IMR-90 (cell line): ENCODE measurements at places on chromosomes 11 and 22. TPM values are rescaled to one million over a fixed set of nuclear protein-coding genes. Genes with fewer than 3 reads are reported as not detected.

The ARHGAP8 gene
- 0.06 and 0.21 TPM in 2 replicates for polyA plus RNA-seq

The GDPD4 gene
- polyA plus RNA-seq: not detected in 2 replicates

DNA sequence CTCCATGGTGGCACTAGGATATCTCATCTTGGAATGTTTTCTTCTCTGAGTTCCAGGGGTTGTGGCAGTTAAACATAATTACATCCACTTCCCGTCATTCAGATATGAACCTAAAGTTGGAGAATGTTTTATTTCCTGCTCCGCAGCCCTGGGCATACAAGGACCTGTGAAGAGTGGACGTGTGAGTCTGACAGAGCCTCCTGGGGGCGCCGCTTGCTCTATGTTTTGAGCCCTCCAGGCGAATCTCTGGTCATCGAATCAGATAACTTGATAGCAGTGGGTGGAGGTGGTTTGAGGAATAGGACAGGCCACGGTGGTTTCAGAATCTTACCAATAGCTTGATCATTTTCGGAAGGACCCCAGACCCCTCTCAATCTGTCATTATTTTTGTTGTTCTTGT is 174.2 kb downstream of the NTM start:
- H3K4me1 ChIP-seq: no peaks in the 10 kb centered on the region
- DNase-seq: no peak
- H3K4me3 ChIP-seq: no peak overlapping the region
- no peaks in the 10 kb centered on the region for H3K36me3 ChIP-seq
- no peak overlapping the region for H3K27ac ChIP-seq
- H3K27me3 ChIP-seq: peaks cover 2% of the 10 kb centered on the region; the same call in 1 of the 2 replicates

The MOGAT2 gene
- not detected in 2 replicates for polyA plus RNA-seq

GRCh38 chr11:8100605-8101004 is 19.6 kb downstream of the TUB start:
- no peak overlapping the region for H3K27ac ChIP-seq
- no peak for DNase-seq
- H3K27me3 ChIP-seq: no peaks in the 10 kb centered on the region
- H3K36me3 ChIP-seq: peaks cover 22% of the 10 kb centered on the region

- no peak for DNase-seq
- peaks cover 58% of the 10 kb centered on the region for H3K27me3 ChIP-seq
- no peaks in the 10 kb centered on the region for H3K36me3 ChIP-seq
- peaks cover 1% of the 10 kb centered on the region; the same call in 1 of the 2 replicates for H3K4me1 ChIP-seq
- no peak overlapping the region for H3K4me3 ChIP-seq
Measured at GRCh38 chr11:134276396-134277182, 410 bp downstream of the GLB1L3 start.

DNA sequence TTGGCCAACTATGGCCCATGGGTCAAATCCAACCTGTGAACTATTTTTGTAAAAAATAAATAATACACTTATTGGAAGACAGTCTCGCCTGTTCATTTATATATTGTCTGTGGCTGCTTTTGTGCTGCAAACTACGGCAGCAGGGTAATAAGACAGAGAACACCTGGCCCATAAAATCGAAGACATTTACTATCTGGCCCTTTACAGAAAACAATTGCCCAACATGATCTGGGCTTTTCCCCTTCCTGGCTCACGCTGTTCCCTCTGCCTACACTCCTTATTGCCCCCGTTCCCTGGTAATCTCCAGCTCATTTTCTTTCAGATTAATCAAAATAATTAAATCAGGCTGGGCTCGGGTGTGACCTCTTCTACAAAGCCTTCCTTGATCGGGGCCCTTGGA is 5.6 kb downstream of the PLAAT2 start:
- no peak overlapping the region for H3K27ac ChIP-seq
- no peaks in the 10 kb centered on the region for H3K36me3 ChIP-seq
- H3K27me3 ChIP-seq: peaks cover 43% of the 10 kb centered on the region

DNA sequence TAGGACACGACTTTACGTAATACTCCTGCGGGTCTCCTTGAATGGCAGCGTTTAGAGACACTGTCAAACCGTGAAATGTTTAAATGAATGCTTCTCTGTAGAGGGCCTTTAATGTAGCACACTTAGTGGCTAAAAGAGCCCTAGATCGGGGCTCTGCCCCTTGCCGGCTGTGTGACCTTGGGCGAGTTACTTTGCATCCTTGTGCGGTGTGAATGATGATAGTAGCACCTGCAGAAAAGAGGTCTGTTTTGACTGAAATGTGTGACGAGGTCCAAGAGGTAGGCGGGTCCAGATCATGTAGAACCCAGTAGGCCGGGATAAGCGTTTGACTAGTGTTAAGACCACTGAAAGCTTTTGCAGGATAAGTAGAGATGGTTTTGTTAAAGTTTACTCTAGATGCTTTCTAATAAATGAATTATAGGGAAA is 866 bp downstream of the MED17 start:
- no peak for DNase-seq
- peak overlapping the region; percentile 94 for H3K27ac ChIP-seq
- H3K4me1 ChIP-seq: peaks cover 4% of the 10 kb centered on the region; the same call in 1 of the 2 replicates
- peaks cover 6% of the 10 kb centered on the region for H3K36me3 ChIP-seq
- no peaks in the 10 kb centered on the region for H3K27me3 ChIP-seq

DNA sequence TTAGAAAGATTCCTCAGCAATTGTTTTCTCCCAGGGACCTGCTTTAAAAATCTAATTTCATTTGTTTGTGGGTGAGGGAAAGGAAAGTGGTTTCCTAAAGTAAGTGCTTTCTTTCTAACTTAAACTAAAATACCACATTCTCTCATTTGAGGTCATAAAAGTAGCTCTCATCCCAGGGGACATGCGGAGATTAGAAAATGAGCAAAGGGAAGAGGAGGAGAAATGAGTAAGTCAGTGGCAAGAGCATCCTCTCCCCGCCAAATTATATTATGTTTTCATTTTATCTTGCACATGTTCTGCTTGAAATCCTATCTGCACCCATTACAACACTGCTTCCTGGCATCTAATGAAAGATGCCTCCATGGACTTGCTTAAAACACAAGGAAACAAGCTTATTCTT is 191.4 kb downstream of the ARHGAP42 start:
- DNase-seq: peak; percentile 41
- H3K36me3 ChIP-seq: no peaks in the 10 kb centered on the region
- no peak overlapping the region for H3K4me3 ChIP-seq
- H3K27me3 ChIP-seq: no peaks in the 10 kb centered on the region
- H3K4me1 ChIP-seq: peaks cover 14% of the 10 kb centered on the region

DNA sequence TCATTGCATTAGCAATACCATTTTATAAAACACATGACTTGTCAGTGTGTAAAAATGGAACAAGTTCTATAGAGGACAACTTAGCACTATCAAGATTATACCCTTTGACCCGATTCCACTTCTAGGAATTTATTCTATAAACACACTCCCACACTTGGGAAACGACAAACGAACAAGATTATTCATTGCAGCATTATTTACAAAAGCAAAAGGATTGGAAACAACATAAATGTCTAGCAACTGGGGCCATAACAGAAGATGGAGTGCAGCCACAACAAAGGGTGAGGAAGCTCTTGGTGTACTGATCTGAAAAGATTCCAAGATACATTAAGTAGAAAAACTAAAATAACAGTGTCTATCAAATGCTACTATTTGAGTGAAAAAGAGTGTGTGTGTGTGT is 2.3 kb upstream of the IRAG1 start:
- peaks cover 3% of the 10 kb centered on the region; the same call in 1 of the 2 replicates for H3K36me3 ChIP-seq
- H3K27ac ChIP-seq: no peak overlapping the region
- DNase-seq: peak; percentile 20
- H3K4me1 ChIP-seq: peaks cover 36% of the 10 kb centered on the region
- no peaks in the 10 kb centered on the region for H3K27me3 ChIP-seq
- H3K4me3 ChIP-seq: no peak overlapping the region

GRCh38 chr11:44593251-44593650 is 27.8 kb downstream of the CD82 start:
- no peak overlapping the region for H3K4me3 ChIP-seq
- H3K4me1 ChIP-seq: peaks cover 40% of the 10 kb centered on the region
- no peaks in the 10 kb centered on the region for H3K27me3 ChIP-seq

The LRRN4CL gene
- polyA plus RNA-seq: 0.84 and 1.1 TPM in 2 replicates

GRCh38 chr22:45009606-45010531 is at the start of gene PHF21B:
Gene PHF21B (minus strand): TSS chr22:45010005. CDS start chr22:45009549, 456 bp downstream.
- H3K4me3 ChIP-seq: peak within 1 kb of the TSS; percentile 60
- peak; percentile 22 for DNase-seq
- no peak within 1 kb of the TSS; the same call in 1 of the 2 replicates for H3K27ac ChIP-seq
- H3K27me3 ChIP-seq: peaks cover 69% of the 10 kb centered on the region
- H3K36me3 ChIP-seq: no peaks in the 10 kb centered on the region
- H3K4me1 ChIP-seq: no peaks in the 10 kb centered on the region; the same call in 1 of the 2 replicates

- DNase-seq: no peak
- H3K4me3 ChIP-seq: no peak overlapping the region
- H3K36me3 ChIP-seq: no peaks in the 10 kb centered on the region
- H3K4me1 ChIP-seq: no peaks in the 10 kb centered on the region
- peaks cover 93% of the 10 kb centered on the region for H3K27me3 ChIP-seq
- no peak overlapping the region for H3K27ac ChIP-seq
Measured at GRCh38 chr11:72635309-72635915, 38.8 kb downstream of the PDE2A start.

- no peaks in the 10 kb centered on the region for H3K4me1 ChIP-seq
- H3K36me3 ChIP-seq: no peaks in the 10 kb centered on the region
- no peak for DNase-seq
- H3K27me3 ChIP-seq: no peaks in the 10 kb centered on the region
- H3K27ac ChIP-seq: no peak overlapping the region
Measured at GRCh38 chr11:40602866-40603552, 856.4 kb downstream of the LRRC4C start.

DNA sequence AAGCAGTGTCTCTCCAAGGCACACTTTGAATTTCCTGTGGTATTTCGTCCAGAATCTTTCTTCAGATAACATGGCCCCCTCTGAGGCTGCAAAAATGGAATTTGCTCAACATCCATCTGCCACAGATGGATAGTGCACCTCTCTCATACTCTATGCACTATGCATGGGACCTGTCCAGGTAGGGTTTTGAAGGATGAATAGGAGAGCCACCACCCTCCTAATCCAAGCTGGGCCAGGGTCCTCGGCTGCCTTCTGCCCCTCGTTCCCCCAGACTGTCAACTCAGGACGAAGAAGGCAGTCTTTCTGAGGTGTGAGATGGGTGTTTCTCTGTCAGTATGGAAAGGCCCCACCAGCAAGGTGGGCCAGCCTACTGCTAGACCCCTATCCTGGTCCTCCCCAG is 56.4 kb downstream of the MN1 start:
- no peak overlapping the region for H3K4me3 ChIP-seq
- no peak for DNase-seq
- H3K27me3 ChIP-seq: peaks cover 1% of the 10 kb centered on the region; the same call in 1 of the 2 replicates
- H3K36me3 ChIP-seq: no peaks in the 10 kb centered on the region
- peaks cover 15% of the 10 kb centered on the region for H3K4me1 ChIP-seq

DNA sequence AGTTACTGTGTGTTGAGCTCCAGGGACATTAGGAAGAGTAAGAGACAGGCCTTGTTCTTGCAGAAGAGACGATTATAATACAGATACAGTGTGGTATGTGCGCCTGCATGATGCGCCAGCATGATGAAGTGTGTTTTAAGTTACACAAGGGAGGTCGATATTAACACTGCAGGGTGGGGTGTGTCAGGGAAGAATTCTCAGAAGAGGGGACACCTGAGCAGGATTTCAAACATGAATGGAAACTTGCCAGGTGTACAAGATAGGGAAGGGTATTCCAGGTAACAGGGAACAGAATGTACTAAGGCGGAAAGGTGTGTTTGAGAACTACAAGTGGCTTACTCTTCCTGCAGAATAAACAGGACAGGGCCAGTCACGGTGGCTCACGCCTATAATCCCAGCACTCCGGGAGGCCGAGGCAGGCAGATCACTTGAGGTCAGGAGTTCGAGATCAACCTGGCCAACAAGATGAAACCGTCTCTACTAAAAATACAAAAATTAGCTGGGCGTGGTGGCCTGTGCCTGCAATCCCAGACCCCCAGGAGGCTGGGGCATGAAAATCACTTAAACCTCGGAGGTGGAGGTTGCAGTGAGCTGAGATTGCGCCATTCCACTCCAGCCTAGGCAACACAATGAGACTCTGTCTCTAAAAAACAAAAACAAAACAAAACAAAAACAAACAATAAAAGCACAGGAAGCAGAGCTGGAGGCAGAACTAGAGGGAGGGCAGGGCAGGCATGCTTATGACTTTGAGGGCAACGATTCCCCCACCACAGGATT is 59.0 kb downstream of the SYN3 start:
- no peak overlapping the region for H3K27ac ChIP-seq
- no peaks in the 10 kb centered on the region for H3K4me1 ChIP-seq
- DNase-seq: no peak
- H3K27me3 ChIP-seq: peaks cover 27% of the 10 kb centered on the region

- no peak overlapping the region for H3K4me3 ChIP-seq
- H3K27me3 ChIP-seq: no peaks in the 10 kb centered on the region
- peak overlapping the region; percentile 65; the same call in 1 of the 2 replicates for H3K27ac ChIP-seq
- peaks cover 12% of the 10 kb centered on the region for H3K4me1 ChIP-seq
Measured at GRCh38 chr11:3905080-3905953, 49.9 kb downstream of the STIM1 start.

DNA sequence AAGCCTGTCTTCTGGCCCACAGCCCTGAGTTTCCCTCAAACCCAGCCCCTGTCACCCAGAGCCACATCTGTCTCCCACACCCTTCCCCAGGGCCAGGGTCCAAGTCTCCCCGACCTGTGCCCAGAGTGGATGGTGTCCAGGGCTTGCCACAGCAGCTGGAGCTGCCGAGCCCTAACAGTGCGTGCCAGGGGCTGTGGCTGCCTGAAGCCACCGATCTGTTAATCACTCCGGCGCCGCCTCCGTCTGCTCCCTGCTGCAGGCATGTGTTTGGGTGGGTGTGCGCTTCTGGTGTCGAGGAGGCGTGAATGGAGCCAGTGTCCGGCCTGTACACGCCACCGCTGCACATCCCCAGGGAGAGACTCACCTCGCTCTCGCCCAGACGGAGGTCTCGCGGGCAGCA is 26.1 kb downstream of the SHISAL1 start:
- H3K4me3 ChIP-seq: no peak overlapping the region
- DNase-seq: no peak
- H3K27ac ChIP-seq: no peak overlapping the region
- H3K36me3 ChIP-seq: peaks cover 1% of the 10 kb centered on the region; the same call in 1 of the 2 replicates
- no peaks in the 10 kb centered on the region for H3K27me3 ChIP-seq

The DBX1 gene
- polyA plus RNA-seq: not detected in 2 replicates

The PRR33 gene
- not detected in 2 replicates for polyA plus RNA-seq

- no peak overlapping the region for H3K4me3 ChIP-seq
- no peaks in the 10 kb centered on the region for H3K4me1 ChIP-seq
Measured at GRCh38 chr11:60367009-60367408, 11.3 kb upstream of the MS4A7 start.

The DEFB131B gene
- polyA plus RNA-seq: not detected in 2 replicates

The PKNOX2 gene
- polyA plus RNA-seq: 1.7 and 2.3 TPM in 2 replicates

GRCh38 chr11:77806993-77807392 is 13.5 kb downstream of the RSF1 start:
- no peak overlapping the region for H3K27ac ChIP-seq
- DNase-seq: no peak
- no peak overlapping the region for H3K4me3 ChIP-seq
- H3K36me3 ChIP-seq: peaks cover 4% of the 10 kb centered on the region; the same call in 1 of the 2 replicates
- no peaks in the 10 kb centered on the region; the same call in 1 of the 2 replicates for H3K4me1 ChIP-seq

The IRAG1 gene
- 17.6 and 19.4 TPM in 2 replicates for polyA plus RNA-seq

DNA sequence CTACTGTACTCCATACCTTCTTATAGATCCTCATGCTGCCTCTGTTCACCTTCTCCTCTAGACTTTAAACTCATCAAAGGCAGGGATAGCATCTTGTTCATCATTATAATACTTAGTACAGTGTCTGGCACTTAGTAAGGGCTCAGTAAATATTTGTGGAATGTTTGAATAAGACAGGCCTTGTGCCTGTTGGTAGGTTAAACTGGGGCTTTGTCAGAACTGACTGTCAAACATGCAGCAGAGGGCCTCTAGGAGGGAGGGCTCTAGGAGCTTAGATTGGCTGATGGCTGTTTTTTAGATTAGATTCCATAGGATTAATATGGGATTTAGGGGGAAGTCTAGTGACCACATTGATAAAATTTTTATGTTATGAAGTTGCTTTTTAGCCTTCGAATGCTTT is 70.8 kb downstream of the RNF169 start:
- H3K36me3 ChIP-seq: peaks cover 4% of the 10 kb centered on the region; the same call in 1 of the 2 replicates
- peak overlapping the region; percentile 59; the same call in 1 of the 2 replicates for H3K27ac ChIP-seq
- no peak overlapping the region for H3K4me3 ChIP-seq
- no peaks in the 10 kb centered on the region for H3K27me3 ChIP-seq
